ENCODE measurements at places on chromosomes 6 and 20.

DNA sequence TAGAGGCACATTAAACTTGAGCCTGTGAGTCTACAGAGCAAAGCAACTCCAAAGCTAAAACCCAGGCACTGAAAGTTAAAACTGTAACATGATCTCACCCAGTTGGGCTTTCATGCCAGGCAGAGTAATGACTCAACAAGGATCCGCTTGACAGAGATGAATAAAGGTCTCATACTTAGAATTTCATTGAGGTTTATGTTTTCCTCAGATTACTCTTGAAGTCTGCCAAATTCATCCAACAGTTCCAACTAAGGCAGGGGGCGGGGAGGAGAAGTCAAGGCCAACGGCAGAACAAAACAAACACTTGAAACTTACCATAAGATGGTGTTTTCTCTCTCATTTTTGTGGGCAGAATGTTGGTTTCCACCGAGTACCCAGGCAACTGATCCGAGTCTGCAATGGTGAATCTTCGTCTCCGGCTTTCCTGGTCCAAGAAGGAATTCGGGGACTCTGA lies 54.0 kb upstream of the IPCEF1 start:
- DNase-seq = no peak

DNA sequence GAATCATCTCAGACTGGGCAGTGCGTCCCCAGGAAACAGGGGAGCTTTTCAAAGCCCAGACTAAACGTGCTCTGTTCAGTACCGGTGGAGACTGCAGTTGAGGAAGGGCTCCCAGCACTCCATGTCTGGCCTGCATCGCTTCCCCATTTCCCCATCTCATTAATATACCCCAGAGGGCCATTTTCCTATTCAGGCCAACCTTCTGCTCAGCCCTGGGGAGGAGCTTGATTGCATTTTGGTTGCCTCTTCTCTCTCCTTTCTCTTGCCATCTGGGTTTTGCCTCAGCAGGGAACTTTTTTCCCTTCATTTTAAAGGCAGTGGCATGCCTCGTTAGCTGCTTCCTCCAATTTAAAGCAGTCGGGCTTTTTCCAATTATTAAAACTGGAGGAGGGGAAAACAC lies 394.3 kb upstream of the SOX4 start:
- DNase-seq = no peak

GRCh38 chr6:122831511-122831910 lies 42.5 kb downstream of the SMPDL3A start:
- no peak for DNase-seq

DNA sequence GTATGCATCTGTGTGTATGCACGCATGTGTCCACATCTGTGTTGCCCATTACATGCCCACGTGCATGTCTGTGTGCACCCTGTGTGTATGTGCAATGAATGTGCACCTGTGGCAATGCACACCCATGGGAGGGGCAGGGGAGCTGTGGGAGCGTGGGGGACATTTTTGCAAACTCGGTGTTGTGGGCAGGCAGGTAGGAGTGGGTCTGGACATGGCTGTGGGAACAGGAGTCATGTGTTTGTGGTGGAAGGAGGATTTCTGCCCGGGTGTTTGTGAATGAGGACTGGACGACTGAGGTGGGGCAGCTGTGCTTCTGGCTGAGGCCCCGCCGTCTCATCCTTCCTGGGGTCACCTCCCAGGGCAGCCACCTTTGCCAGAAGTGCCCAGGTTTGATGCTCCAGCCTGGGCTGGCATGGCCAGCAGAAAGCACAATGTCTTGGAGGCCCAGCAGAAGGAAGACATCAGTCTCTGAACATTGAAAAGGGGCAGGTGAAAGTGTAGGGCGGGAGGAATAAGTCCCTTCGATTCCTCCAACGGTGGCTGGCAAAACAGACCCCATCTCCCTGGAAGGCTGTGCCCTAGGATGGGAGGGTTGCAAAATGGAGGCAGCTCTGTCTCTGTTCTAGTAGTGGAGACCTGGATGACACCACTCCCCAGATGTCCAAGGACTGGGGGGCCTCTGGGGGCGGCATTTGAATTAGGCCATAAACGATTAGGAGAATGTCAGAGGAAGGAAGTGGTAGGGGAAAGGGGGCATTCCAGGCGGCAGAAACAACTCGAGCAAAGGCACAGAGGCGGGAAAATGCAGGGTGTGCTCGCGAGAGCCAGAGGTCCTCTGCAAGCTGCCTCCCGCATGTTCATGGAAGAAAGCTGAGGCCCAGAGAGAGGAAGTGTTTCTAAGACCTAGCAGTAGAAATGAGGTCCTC lies 19.1 kb upstream of the ARMC12 start:
- DNase-seq = no peak

DNA sequence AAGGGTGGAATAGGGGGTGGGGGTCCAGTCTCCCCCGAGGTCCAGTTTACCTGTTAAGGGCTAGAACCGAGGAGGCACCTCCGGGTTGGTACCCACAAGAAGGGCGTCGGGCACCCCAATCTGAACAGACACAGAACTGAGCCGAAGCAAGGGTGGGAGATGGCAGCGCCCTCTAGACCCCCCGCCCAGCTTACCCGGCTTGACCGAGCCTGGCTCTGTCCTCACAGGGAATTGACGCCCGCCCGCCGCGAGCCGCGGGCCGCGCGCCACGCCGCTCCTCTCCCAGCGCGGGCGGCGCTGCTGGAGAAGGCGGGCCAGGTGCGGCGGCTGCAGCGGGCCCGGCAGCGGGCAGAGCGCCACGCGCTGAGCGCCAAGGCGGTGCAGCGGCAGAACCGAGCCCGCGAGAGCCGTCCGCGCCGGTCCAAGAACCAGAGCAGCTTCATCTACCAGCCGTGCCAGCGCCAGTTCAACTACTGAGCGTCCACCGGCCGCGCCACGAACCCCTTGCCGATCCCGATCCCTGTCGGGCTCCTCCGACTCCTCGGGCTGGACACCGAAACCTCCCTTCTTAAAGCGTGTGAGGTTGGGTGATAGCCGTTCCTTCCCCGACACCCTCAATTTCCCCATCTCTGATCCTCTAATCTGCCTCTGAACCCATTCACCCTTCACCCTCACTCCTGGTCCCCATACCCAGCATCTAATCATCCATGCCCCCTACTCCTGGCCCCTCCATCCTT lies 5.9 kb downstream of the TP53INP2 start:
- DNase-seq = peak; percentile 38

DNA sequence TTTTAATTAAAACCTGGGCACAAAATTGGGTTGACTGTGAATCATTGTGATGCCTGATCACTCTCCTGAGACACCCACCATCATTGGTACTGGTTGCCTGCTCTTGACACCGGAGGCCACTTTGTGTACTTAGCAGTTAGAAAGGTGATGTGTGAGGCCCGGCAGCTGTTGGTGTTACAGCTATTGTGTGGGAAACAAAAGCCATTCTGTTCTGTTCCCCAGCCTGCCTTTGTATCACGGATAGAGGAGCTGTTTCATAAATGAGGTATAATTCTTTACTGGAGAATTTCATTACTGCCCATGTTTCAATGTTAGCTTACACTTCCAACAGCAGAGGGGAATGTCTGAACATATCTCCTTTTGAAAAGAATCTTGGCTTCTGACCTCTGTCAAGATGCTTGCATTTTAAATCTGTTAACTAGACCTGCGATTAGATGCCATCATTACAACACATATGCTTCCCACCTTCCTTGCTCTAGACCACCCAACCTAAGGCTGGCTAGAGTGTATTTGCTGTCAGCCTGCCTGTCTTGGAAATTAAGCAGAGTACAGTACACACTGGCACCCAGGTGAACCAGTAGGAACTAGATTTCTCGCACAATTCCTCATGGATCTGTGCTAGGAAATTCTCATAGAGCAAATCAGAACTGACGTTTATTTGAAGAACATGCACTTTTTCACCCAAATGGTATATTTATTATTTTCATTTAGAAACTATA lies 142.4 kb upstream of the INSM1 start:
- no peak for DNase-seq

Measured in stimulated activated CD8-positive, alpha-beta memory T cell treated with anti-CD3 and anti-CD28 coated beads, Interleukin-4, amount 100 ng/mL, for 4 hours (primary cell).